ENCODE measurements at places on chromosomes 7 and 10. TPM values are rescaled to one million over a fixed set of nuclear protein-coding genes. Genes with fewer than 3 reads are reported as not detected.

Gene EN2
- not detected for total RNA-seq

Gene PLAU
- total RNA-seq, result 0.62 TPM

Gene CC2D2B
- not detected for total RNA-seq

Gene ACTR3C
- 7.0 TPM for total RNA-seq

Gene TRIM73
- 18.7 TPM for total RNA-seq

Gene GATA3
- total RNA-seq, result 48.3 TPM

Gene UNCX
- total RNA-seq, result not detected

DNA sequence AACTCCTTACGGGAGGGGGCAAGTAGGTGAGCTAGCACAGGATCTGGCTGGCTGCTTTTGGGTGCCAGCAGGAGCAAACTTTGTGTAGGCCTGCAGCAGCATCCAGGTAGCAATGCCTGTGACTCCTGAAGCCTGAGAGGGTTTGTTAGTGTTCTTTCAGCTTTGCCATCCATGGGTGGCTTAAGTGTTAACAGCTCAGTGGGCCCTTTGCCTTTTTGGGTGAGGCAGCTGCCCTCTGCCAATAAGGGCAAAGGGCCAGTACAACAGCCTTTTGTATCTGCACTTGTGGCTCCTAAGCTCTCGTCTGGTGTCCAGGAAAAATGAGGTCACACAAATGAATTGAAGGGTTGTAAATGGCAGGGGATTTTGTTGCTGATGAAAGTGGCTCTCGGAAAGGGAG lies 359.0 kb upstream of the CHRM2 start:
- H3K27me3 ChIP-seq, result no peaks in the 10 kb centered on the region
- H3K36me3 ChIP-seq, result no peaks in the 10 kb centered on the region
- no peak overlapping the region for H3K27ac ChIP-seq

DNA sequence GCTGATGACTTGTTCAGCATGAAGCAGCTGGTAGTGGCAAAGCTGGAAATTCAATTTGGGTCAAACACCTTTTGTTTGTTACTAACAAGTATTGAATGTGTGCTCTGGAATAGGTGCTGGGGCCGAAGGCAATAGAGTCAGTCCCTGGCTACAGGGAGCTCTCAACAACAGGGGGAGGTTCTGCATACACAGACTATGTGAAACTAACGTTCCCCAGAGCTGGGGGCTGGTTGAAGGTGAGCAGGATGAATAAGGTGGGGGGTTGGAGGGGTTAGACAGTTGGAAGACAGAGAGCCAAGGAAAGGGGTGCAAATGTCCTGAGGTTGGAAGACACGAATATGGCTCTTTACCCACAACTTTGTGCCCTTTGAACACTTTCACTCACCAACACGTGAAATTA lies 84.1 kb upstream of the PLPP4 start:
- H3K36me3 ChIP-seq, result no peaks in the 10 kb centered on the region
- no peak overlapping the region for H3K27ac ChIP-seq
- H3K4me3 ChIP-seq, result no peak overlapping the region
- H3K4me1 ChIP-seq, result no peaks in the 10 kb centered on the region

DNA sequence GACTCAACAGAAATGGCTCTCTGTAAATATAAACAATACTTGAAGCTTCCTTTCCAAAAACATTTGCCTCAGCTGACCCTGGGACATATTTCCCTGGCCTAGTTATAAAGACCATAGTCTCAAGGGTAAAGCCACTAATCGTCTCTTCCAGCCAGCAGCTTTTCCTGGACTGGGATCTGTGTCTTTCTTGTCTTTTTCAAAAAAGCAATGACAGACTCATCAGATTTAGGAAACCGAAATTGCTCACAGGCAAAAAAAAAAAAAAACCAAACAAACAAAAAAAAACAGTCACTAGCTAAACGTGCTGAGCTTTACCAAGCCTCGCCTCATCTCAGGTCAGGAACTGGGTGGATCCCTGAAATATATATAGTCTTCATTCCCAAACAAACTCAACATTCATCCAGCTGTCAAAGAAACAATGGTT lies 23.5 kb downstream of the STN1 start:
- H3K36me3 ChIP-seq, result peaks cover 45% of the 10 kb centered on the region
- no peak overlapping the region for H3K4me3 ChIP-seq
- peaks cover 35% of the 10 kb centered on the region for H3K4me1 ChIP-seq

DNA sequence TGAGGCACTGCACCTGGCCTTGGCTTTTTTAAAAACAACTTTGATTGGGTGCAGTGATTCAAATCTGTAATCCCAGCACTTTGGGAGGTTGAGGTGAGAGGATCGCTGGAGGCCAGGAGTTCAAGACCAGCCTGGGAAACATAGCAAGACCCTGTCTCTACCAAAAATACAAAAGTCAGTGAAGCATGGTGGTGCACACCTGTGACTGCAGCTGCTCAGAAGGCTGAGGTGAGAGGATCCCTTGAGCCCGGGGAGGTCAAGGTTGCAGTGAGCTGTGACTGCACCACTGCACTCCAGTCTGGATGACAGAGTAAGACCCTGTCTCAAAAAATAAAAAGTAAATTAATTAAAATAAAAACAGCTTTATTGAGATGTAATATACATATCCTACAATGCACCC lies 84.9 kb downstream of the NPTX2 start:
- no peak for DNase-seq
- no peak overlapping the region for H3K27ac ChIP-seq
- no peak overlapping the region for H3K4me3 ChIP-seq
- no peaks in the 10 kb centered on the region for H3K27me3 ChIP-seq
- no peaks in the 10 kb centered on the region for H3K4me1 ChIP-seq

GRCh38 chr10:45444976-45445898 lies 71.2 kb downstream of the ALOX5 start:
- no peaks in the 10 kb centered on the region for H3K27me3 ChIP-seq
- H3K4me1 ChIP-seq, result peaks cover 6% of the 10 kb centered on the region
- peaks cover 3% of the 10 kb centered on the region for H3K36me3 ChIP-seq
- no peak for DNase-seq
- no peak overlapping the region for H3K4me3 ChIP-seq
- no peak overlapping the region for H3K27ac ChIP-seq

GRCh38 chr7:90242369-90243168 lies 2.4 kb upstream of the CFAP69 start:
- H3K4me1 ChIP-seq, result peaks cover 20% of the 10 kb centered on the region
- H3K4me3 ChIP-seq, result no peak overlapping the region
- peaks cover 43% of the 10 kb centered on the region for H3K27me3 ChIP-seq

DNA sequence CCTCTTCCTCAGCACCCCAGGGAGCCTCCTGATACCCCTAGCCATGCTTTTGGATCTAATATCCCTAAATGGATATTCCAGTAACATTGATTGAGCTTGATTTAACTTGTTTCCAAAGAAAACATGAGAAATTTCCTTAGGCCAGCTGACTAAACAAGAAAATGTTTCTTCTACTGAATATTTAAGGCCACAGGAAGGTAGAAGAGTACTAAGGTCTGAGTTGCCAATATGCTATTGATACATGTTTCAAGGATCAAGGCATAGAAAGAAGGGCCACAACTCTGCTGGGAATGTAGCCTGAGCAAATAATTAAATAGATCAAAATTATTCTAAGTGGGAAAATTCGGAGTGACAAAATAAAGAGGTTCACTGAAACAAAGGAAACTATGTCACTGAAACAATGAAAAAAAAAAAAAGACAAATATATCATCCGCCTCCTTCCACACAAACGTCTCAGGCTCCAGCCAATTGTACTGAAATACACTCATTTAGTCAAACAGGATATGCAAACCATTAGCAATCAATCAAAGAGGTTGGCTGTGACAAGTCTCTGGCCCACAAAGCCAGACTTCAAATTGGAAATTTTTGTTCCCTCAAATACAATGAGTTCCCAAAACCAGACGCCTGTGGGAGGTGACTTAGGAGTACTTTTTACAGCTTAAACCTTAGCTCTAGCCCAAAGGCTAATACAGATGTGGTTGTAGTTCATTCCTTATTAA lies 396.2 kb downstream of the HTR7 start:
- H3K27ac ChIP-seq, result no peak overlapping the region
- no peaks in the 10 kb centered on the region for H3K4me1 ChIP-seq
- H3K36me3 ChIP-seq, result no peaks in the 10 kb centered on the region
- H3K4me3 ChIP-seq, result no peak overlapping the region
- no peaks in the 10 kb centered on the region for H3K27me3 ChIP-seq

DNA sequence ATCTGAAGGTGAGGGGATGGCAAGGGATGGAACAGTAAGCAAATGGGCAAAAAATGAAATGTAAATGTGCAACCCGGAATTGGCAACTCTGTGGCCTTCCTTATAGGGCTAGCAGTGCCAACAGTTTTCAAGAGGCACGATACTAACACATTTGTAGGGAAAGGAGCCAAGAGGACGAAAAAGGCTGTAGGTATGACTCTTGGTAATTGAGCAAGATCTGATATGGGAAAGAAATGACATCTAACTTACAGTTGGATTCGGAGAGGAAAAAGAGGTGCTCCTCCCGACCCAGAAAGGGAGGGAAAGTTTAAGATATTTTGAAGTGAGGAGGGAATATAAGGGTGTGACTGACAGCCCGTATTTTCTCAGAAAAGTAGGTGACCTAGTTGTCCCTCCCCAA lies 2.1 kb upstream of the CREM start:
- H3K27me3 ChIP-seq, result no peaks in the 10 kb centered on the region
- no peak overlapping the region for H3K4me3 ChIP-seq
- H3K36me3 ChIP-seq, result peaks cover 11% of the 10 kb centered on the region
- H3K27ac ChIP-seq, result peak overlapping the region; percentile 42
- no peak for DNase-seq
- peaks cover 35% of the 10 kb centered on the region for H3K4me1 ChIP-seq

GRCh38 chr10:983971-984655 lies 4.1 kb upstream of the GTPBP4 start:
- H3K4me1 ChIP-seq, result peaks cover 6% of the 10 kb centered on the region
- no peak for DNase-seq
- H3K27me3 ChIP-seq, result no peaks in the 10 kb centered on the region

DNA sequence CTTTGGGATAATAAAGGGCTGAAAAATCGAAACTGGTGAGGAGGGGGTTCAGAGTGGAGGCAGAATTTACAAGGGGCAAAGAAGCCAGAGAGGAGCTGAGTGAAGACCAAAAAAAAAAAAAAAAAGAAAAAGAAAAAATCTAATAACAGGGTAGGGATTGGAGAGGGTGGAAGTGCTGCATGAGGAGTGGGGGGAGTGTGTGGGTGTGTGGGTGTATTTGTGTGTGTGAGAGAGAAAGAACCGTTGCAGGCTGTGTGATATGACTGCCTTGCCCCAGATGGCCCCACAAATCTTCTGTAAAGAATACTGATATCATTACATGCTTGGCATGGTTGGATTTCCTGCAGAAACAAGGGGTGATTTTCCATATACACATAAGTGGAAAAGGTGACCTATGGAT lies 207.8 kb upstream of the IMMP2L start:
- H3K36me3 ChIP-seq, result no peaks in the 10 kb centered on the region
- H3K27ac ChIP-seq, result no peak overlapping the region
- H3K4me1 ChIP-seq, result no peaks in the 10 kb centered on the region
- no peak for DNase-seq

DNA sequence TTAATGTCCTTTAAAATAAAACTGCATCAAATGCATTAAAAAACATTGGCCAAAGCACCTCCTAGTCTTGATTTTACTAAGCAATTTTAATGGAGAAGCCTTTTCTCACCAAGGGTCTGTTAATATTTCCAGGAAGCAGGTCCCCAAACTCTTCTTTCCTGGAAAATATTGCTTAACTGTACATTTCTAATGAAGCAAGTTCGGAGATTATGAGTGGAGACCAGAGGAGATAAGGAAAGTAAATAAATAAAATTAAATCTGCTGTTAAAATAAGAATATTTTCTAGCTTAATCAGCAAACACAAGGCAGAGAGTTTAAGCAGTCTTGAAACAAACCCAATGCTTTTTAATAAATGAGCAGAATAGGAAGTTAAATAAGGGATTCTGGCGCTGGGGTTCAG lies 322.4 kb downstream of the PTEN start:
- peaks cover 2% of the 10 kb centered on the region for H3K36me3 ChIP-seq
- no peak for DNase-seq
- H3K27me3 ChIP-seq, result peaks cover 5% of the 10 kb centered on the region
- H3K27ac ChIP-seq, result no peak overlapping the region

- H3K36me3 ChIP-seq, result no peaks in the 10 kb centered on the region
- no peaks in the 10 kb centered on the region for H3K27me3 ChIP-seq
- no peak overlapping the region for H3K4me3 ChIP-seq
- H3K27ac ChIP-seq, result no peak overlapping the region
- no peak for DNase-seq
These were observed 964.6 kb upstream of the CELF2 start for GRCh38 chr10:10053051-10053450.

GRCh38 chr7:1544178-1544895 lies 11.7 kb downstream of the TMEM184A start:
- no peaks in the 10 kb centered on the region for H3K27me3 ChIP-seq
- H3K4me1 ChIP-seq, result peaks cover 3% of the 10 kb centered on the region
- H3K27ac ChIP-seq, result no peak overlapping the region
- H3K4me3 ChIP-seq, result no peak overlapping the region

DNA sequence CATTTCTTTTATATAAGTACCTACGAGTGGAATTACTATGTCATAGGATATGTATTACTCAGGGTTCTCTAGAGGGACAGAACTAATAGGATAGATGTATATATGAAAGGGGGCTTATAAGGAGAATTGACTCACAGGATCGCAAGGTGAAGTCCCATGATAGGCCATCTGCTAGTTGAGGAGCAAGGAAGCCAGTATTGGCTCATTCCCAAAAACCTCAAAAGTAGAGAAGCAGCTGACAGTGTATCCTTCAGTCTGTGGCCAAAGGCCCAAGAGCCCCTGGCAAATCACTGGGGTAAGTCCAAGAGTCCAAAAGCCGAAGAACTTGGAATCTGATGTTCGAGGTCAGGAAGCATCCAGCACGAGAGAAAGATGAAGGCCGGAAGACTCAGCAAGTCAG lies 59.8 kb downstream of the GALNT17 start:
- no peaks in the 10 kb centered on the region for H3K27me3 ChIP-seq
- H3K36me3 ChIP-seq, result no peaks in the 10 kb centered on the region
- no peak overlapping the region for H3K27ac ChIP-seq
